ENCODE measurements at places on chromosomes 5 and 9. TPM values are rescaled to one million over a fixed set of nuclear protein-coding genes. Genes with fewer than 3 reads are reported as not detected.
A peak's percentile ranks its signal among the peaks of the same experiment; 100 is the strongest.

SUSD3 gene
- 8.5 TPM for polyA plus RNA-seq

GRCh38 chr9:85001925-85002324 lies 332.4 kb downstream of the NTRK2 start:
- DNase-seq = no peak

DNA sequence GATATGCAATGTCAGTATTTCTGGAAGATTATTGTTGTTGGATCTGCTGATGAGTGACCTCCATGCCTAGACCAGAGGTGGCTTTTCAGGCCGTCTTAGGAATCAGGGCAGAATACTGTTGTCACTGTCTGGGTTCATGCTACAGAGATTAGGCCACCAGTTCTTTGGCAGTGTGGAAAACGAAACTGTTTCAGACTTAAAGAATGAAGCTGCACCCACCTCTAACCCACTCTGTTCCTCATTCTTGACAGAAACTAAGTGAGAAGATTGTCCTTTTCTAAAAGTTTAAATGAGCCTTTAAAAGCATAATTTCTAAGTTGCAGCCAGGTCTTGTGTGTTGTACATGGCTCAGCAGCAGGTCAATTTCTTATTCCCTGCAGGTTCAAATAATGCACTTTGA lies 444.3 kb downstream of the ENC1 start:
- DNase-seq = no peak

ECSCR gene
- 26.0 TPM for polyA plus RNA-seq

- no peak for DNase-seq
Observed at GRCh38 chr9:124054582-124055227, 43.1 kb downstream of the LHX2 start.

- no peak for DNase-seq
Observed at GRCh38 chr5:166906991-166907713, 1384.3 kb upstream of the WWC1 start.

DNA sequence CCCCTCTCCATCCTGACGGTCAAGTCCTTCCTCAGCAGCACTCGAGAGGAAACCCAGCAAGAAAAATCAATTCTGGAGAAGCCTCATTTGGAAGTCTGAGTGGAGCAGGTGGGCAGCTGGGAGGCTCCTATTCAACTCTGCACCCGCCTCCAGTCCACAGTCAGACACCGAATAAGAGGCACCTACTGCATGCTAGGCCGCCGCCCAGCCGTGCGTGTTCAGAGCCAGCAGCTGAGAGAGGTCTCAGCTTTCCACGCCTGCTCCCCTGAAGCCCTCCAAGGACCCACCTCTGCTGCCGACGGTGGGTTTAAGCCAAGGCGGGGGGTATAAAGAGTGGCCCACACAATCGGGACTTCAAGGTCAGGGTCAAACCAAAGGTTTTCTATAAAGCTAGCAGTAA lies 41.9 kb downstream of the VAV2 start:
- DNase-seq = no peak

MAMDC2 gene
- 6.3 TPM for polyA plus RNA-seq

DNA sequence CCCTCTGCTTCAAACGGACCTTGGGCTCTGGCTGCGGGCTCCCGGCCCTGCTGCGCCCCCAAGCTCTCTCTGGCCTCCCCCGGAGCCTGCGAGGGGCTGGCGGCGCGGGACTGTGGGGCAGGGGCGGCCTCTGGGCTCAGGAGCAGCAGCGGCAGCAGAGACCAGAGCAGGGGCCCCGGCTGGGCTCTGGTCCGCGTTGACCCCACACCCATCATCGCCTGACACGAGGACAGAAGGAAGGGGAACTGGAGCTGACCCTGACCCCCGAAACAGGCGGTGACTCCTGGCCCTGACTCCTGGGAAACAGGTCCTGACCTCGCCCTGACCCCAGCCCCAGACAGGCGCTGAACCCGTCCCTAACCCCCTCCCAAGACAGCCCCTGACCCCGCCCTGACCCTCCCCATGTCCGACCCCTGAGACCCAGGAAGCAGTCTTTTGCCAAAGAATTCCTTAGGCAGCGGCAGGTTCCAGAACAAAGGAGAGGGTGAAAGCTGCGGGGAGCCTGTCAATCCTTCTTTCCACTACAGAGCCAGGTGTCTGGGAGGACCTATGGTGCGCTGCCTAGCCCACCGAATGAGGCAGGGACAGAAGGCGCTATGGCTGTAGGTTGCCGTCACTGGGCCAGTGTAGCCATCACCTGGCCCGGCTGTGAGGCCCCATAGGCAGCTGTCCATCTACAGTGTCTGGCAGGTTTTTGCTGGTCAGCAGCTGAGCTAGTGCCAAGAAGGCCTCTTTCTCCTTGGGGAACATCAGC lies 74.7 kb upstream of the SPTLC1 start:
- no peak for DNase-seq

GRCh38 chr9:69809304-69809863 lies 11.2 kb upstream of the CFAP95 start:
- DNase-seq = no peak

- DNase-seq = peak; percentile 68
Observed at GRCh38 chr5:31854181-31855133, 215.5 kb downstream of the PDZD2 start.

GADD45G gene
- 4.8 TPM for polyA plus RNA-seq

Data from left renal cortex interstitium (tissue), 4 donors.